HuH-7.5 (cell line): ENCODE measurements at places on chromosomes 3 and 15.

- no peak for DNase-seq
Measured at GRCh38 chr3:106088899-106089298, 220.1 kb upstream of the CBLB start.

DNA sequence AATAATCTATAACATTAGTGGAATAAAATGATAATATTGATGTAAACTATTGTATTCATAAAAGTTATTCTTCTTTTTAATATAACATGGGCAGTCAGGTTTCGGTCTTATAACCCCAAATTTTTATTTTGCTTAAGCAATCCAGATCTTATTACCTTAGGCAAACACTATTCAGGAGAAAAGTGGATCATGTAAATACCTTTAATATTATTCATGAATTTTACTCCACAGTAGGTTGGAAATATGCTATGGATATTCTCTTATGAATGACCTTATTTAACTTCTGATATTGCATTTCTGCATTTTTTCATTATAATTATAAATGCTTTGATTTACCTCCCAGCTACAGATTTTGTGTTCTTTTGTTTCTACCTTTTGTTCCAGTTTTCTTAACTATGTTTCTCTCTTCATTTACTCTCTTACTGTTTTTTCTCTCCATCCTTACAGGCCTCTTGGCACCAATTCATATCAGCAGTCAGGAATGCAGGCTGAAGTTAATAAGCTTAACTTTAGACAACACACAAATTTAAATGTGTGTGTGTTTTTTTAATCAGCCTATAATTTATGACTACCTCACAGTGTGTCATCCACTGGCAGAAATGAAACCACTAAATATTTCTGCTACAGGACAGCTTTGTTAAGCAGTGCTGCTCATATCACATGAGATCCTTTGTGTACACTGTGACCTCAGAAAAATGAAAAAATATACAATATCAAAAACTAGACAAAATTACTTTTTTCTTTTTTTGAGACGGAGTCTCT lies 111.0 kb downstream of the NSUN3 start:
- DNase-seq: no peak

DNA sequence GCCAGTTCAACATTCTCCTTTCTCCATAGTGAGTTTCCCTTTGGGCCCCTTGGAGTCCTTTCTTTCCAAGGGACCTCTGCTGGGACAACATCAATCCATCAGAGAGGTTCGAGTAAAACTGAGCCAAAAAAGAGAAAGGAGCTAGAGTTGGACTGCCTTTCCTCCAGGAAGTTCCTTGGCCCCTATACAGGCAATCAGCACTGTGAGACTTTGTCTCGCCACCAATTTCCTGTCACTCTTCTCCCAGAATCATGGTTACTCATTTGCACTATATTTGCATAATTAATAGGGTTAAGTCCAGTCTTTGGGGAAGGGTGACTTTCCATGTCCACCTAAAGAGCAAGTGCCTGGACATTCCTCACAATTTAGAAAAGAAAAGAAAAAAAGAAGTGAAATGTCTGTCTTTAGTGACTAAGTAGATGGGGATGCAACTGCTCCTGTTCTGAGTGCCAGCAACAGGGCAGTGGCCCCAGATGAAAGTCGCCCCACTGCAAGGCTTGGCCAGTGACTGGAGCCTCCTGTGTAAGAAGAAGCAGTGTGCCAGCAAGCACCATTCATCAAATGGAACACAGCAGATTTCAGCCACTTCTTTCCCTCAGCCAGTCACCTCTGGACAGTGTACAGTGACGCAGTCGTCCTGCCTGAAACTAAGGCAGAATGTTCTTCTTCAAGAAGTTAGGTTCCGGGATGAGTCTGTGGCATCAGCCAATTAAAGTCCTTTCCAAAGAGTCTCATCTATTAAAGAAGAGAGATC lies 91.6 kb downstream of the FSIP1 start:
- DNase-seq: no peak

- DNase-seq: no peak
Measured at GRCh38 chr3:18782191-18782590, 357.1 kb upstream of the SATB1 start.

GRCh38 chr3:159273070-159273469 lies 471.2 kb downstream of the MFSD1 start:
- no peak for DNase-seq

DNA sequence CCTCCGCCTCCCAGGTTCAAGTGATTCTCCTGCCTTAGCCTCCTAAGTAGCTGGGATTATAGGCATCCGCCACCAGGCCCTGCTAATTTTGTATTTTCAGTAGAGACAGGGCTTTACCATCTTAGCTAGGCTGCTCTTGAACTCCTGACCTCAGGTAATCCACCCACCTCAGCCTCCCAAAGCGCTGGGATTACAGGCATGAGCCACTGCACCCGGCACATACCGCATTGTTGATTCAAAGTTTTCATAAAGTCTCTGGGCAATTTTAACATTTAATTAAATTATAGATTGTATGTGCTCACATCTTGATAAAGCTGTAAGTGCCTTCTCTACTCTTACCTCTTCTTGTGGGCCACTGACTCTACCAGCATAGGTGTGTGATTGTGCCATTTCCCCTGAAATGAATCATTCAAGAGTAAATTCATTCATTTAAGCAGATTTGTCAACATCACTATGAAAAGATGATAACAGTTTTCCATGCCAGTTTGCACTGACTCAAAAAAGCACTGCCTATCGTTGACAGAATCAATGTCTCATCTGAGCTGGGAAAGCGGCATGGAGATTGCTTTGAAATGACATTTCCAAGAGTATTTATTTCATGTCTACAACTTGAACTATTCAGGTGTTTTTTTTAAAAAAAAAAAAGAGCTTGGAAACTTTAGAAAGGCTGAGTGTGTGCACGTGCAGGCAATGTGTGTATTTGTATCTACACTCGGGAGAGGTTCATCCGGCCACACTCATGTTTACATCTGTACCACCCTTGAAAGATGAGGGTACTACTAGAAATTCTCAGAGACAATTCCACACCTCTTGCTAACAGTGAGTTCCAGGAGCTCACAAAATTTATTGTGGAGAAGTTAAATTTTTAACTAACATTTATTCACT lies 3.5 kb downstream of the BCL2A1 start:
- DNase-seq: no peak

DNA sequence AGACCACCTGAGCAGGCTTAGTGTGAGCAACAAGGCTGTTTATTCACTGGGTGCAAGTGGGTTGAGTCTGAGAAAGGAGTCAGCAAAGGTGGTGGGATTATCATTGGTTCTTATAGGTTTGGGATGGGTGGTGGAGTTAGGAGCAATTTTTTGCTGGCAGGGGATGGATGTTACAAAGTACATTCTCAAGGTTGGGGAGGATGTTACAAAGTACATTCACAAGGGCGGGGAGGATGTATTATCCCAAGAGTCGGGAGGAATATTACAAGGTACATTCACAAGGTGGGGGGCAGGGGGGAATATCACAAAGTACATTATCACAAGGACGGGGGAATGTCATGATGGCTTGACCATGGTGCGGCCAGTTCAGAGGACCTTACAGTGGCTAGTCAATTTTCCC lies 32.9 kb upstream of the OSBPL11 start:
- no peak for DNase-seq

DNA sequence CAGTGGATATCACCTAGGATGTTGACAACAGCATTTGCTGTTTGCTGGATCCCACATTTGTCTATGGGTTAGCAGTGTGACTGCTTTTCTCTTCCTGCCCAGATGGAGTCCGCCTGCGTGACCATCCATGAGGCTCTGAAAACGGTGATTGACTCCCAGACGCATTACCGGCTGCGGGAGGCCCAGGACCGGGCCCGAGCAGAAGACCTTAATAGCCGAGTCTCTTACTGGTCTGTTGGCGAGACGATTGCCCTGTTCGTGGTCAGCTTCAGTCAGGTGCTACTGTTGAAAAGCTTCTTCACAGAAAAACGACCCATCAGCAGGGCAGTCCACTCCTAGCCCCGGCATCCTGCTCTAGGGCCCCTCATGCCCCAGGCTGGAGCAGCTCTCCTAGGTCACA lies 11.0 kb downstream of the TMED3 start:
- DNase-seq: no peak

- DNase-seq: peak; percentile 3
Measured at GRCh38 chr3:184239221-184239620, 9.5 kb downstream of the ALG3 start.

DNA sequence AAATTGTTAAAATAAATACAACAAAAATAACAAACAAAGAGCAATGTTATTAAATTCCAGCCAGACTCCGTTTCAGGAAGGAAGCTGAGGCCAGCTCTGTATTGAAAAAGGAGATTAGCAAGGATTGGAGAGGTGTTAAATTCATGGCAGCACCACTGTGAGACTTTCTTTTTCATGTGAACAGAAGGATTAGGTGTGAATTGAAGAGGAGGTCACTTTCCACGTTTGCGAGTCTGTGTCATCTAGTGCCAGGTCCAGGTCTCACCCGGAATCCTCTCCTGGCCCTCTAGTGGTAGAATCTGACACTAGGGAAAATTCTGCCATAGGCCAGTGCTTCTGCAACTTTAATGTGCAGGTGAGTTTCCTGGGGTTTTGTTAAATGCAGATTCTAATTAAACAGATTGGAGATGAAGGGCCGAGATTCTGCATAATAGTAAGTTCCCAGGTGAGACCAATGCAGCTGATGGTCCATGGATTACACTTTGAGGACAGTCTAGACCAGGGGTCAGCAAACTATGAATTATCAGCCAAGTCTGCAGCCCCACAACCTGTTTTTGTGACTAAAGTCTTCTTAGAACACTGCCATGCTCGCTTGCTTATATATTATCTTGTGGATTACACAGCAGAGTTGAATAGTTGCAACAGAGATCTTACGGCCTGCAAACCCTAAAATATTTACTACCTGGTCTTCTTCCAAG lies 9.2 kb upstream of the SLC6A1 start:
- DNase-seq: peak; percentile 97

DNA sequence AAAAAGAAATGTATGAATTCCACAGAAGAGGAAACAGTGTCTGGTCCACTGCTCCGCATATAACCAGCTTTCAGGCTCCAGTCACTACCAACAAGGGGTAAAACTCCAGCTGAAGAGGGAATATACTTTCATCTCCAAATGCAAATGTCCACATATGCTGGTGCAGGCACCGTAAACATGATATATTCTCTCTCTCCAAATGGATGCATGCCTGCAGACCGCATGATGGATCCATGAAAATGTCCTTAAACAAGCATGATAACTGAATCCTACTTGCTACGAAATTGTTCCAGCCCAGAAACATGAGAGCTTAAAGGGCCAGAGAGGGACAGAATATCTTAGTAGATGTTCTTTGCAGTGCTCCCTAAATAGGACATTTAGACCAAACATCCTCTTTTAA lies 150.3 kb upstream of the FEZF2 start:
- no peak for DNase-seq

- no peak for DNase-seq
Measured at GRCh38 chr3:64651741-64652241, 36.0 kb downstream of the ADAMTS9 start.

DNA sequence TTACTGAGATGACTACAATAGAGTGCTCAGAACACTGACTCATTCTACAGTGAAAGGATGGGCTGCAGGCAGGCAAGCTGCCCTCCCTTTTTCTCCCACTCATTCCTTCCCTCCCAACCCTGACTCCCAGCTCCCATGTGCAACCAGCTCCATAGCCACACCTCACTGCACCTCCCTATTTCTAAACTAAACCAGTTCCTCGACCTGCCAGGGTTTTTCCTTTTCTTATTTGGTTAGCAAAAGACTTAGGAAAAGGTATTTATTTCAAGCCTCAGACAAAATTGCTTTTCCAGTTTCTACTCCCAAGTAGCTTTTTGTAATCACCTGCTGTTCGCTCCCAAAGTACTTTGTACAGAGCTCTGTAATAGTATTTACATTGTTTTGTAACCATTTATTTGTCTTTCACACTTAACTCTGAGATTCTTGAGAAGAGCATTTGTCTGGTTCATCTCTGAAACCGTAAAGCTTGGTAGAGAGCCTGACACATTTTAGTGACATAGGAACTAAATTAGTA lies 2.2 kb downstream of the AADAC start:
- peak; percentile 18 for DNase-seq

DNA sequence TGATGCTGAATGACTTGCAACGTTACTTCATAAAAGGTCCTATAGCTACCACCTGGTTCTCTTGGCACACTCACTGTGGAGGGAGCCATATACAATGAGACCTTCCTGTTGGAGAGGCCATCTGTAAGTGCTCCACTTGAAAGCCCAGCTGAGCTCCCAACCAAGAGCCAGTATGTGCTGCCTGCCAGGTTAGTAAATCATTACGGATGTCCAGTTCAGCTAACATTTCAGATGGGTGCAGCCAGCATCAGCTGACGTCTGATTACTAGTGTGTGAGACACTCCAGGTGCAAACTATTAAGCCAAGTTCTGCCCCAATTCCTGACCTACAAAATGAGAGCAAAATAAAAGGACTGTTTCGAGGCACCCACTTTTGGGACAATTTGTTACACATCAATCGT lies 274.4 kb upstream of the ROBO2 start:
- no peak for DNase-seq

DNA sequence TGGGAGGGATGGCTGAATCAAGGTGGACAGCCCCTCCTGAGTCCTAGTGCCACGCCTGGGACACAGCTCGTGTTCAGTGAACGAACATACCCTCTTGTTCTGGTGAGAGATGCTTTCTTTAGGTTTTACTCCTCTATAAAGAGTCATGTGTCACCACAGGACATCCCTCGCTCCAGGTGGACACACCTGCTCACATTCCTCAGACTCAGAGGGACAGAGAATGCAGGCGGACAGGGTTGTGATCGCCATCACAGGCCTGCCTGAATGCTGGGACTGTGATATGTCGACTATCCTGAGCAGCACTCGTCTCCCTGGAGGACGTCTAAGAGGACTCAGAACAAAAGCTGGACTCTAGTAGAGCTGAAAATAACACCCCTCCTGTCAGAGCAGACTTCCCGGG lies 96.4 kb upstream of the SNRPA1 start:
- DNase-seq: no peak

DNA sequence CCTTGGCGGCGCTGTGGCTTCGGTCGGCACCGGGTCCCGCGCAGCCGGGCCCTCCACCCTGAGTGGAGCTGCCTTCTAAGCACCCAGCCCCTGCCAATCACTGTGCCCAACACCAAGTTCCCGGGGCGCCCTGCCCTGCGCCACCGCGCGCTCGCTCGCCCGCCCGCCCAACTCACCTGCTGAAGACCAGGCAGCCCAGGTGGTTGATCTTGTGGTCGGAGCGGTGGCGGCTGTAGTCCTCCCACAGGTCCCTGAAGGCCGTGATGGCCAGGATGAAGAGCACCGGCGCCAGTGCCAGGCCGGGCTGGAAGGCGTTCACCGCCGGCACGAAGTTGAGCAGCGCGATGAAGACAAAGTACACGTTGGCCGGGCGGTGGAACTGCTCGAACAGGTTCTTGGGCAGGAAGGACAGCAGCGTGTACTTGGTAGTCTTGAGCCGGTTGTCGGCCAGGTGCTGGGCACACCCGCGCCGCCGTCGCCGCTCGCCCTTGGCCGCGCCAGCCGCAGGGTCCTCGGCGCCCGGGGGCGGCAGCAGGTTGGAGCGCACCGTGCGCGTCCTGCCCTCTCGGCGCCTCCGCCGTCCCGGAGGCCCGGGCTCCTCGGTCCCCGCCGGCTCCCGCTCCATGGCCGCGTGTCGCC lies 536 bp downstream of the ATP10A start:
- DNase-seq: no peak

DNA sequence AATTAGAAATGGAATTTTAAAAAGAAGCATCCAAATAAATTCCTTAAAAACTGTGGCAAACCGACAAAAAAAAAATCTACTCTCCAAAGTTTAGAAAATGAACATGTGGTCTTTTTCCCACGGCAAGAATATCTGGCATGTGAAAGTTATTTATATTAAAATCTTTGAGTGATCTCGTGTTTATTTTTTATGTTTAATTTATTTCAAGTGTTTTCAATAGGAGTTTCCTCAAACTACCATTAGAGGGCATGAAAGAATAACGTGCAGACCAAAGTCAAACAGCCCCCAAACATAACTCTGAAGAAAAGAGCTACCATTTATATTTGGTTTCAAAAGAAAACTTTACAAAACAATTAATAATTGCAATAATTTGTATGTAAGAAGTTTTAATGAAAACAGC lies 286.4 kb downstream of the ZIC4 start:
- DNase-seq: no peak
